ENCODE measurements at places on chromosomes 1 and 21.

GRCh38 chr1:99808391-99809115 lies 41.6 kb upstream of the AGL start:
- DNase-seq = no peak

DNA sequence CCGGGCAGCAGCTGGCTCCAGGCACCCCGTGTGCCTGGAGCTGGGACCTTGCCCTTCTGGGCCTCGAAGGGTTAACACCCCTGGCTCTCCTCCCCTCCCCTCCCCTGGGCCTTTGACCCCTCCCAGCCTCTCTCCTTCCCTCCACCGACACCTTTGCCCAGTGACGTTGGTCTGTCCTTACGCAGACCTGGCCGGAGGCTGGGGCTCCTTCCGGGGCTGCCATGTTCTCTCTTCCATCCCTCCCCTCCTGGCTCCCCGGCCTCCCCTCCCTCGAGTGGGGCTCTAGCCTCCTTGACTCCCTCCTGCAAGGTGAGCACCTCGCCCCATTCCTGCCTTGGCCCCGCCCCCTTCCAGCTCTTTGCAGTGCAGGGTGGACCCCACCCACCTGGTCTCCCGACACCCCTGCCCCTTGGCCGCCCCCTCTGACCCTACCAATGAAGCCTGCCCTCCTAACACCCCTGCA lies at the start of gene TMEM82:
Gene TMEM82, plus strand, starts transcription at position 161 of the 463 bp plus-strand sequence. Its CDS starts 61 bp downstream, at position 222.
- DNase-seq = no peak

- no peak for DNase-seq
Observed at GRCh38 chr1:37628026-37628556, 6.6 kb downstream of the RSPO1 start.

DNA sequence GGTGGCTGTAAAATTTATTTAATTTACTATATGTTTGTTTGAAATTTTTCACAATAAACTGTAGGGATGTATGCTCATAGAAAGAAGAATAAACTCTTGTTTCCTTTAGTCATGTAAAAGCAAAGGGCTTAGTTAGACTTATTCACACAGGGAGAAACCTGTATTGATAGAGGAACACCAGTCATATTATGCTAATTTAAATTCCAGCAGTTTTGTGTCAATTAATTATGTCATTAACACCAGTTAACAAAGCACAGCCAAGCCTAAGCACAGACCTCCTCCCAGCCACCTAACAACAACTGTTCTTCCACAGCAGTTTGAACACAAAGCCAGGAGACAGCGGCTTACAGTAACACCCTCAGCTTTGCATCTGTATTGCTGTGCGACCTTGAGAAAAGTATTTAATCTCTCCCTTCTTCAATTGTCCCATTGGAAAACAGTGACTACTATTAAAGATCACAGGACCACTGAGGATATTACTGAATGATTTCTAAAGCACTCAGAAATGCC lies 260.8 kb upstream of the RRP15 start:
- no peak for DNase-seq

- DNase-seq = no peak
Observed at GRCh38 chr1:2638466-2639115, 5.8 kb upstream of the MMEL1 start.

GRCh38 chr1:36100376-36100775 lies 11.7 kb downstream of the ADPRS start:
- no peak for DNase-seq

GRCh38 chr1:32728413-32729077 lies 26.0 kb upstream of the SYNC start:
- DNase-seq = no peak

DNA sequence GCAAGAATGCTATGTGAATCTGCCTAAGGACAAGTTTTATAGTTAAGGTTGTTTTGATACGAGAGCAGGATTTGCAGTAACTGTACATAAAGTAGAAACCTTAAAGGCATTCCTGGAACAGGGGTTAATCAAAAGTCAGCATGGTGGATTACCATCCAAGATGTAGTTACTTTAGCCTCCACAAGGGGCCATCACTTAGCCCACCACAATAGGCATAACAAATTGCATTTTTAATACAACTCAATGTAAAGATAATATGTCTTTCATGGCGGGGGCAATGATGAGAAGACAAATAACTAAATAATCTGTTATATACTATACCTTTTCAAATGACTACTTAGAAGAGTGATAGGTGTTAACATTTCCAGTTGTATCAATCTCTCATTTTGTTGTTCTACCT lies 611.2 kb upstream of the ADGRL4 start:
- DNase-seq = no peak

DNA sequence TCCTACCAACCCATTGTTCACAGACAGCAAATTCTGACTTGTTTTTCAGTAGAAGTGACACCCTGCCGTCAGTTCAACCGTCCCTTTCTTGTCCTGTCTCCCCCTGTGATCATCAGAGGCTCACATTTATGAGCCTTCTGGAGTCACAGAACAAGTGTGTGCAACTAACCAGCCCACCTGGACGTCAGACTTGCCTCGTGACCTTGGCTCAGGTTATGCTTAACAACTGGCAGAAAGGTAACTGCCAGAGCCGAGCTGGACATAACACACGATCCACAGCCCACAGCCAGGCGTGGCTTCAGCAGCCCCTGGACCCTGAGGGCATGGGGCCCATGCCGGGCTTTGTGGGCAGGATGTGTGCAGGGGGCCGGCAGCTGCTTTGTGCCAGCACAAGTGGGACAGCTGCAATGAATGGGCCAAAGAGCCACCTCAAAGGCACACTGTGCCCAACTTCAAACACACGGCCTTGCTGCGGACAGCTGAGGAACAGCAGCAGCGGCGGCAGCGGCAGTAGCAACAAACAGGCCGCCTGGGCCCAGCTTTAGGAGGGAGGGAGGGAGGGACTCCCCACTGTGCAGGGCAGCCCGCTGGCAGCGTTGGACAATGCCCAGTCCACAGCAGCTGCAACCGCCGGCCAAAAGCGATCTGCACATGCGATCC lies 103.9 kb downstream of the ZBTB18 start:
- DNase-seq = no peak

GRCh38 chr1:91784191-91784590 lies 101.8 kb downstream of the TGFBR3 start:
- DNase-seq = no peak

- DNase-seq = no peak
Observed at GRCh38 chr1:84037758-84038611, 39.1 kb upstream of the TTLL7 start.

DNA sequence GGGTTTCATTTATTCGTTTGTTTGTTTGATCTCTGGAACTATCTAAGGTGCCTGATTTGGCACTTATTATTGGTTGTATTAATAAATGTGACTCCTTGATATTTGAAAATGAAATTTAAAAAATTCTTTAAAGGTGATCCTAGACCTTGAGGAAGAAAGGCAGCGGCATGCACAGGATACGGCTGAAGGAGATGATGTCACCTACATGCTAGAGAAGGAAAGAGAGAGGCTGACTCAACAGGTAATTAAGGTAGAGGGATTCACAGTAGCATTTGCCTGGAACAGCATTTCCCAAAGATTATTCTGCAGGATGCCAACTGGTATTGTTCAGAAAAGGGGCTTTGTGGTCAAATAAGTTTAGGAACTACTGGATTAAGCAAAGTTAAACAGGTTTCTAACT lies 54.4 kb upstream of the WNT2B start:
- DNase-seq = no peak

DNA sequence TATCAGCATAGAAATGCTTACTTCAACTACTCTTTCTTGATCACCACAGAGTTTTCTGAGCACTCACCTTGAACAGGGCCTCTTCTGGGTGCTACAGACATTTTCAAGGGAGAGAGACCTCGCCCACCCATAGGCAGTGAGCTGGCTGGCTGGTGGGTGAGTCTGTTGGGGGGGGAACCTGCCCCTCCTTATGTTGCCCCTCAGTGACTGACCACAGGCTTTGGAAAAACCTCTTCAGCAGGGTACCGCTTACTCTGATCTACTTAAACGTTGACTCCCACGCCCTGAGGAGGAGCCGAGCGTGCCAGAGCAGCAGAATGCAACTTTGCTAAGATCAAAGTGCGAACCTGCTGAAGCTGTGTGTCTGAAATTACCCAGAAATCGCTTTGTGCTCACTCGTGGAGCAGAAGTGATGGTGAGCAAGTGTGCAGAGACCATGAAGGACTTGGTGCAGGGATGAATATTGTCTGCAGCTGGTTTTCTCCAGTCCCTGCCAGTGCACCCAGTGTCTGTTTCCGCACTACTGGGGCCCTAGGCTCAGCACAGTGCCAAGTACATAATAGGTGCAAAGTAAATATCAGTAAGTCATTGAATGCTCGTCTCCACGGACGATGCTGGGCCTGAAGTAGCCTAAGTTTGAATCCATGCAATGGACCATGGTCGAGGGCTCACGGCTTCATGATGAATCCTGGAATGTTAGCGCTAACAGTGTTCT lies 158.7 kb upstream of the IRF2BP2 start:
- no peak for DNase-seq

DNA sequence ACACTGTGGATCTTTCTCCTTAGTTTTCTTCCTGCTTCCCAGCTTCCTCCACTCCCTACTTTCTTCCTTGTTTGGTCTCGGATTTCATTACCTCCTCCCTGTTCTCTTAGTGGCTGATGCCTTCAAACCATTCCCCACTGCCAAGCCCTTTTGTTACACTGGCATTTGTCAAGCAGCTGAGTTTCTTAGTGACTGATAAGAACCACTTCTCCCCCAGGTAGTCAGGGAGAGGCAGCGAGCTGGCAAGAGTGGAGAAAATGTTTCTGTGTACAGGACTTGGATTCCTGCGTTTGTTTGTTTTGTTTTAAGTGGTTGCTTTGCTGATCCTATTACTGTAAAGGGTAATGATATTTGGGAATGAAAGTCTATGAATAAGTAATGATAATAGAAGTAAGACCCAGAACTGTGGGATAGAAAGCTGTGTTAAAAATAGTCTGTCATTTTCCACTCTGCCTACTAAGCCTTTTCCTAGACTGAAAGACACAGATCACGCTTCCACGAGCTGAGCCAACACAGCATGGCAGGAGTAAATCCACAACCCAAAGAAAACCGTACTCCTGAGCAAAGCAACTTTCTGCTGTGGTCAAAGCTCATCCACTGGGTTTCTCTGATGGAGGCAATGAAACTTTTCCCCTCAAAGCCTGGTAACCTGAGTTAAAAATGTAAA lies 10.1 kb upstream of the SERTAD4 start:
- no peak for DNase-seq

DNA sequence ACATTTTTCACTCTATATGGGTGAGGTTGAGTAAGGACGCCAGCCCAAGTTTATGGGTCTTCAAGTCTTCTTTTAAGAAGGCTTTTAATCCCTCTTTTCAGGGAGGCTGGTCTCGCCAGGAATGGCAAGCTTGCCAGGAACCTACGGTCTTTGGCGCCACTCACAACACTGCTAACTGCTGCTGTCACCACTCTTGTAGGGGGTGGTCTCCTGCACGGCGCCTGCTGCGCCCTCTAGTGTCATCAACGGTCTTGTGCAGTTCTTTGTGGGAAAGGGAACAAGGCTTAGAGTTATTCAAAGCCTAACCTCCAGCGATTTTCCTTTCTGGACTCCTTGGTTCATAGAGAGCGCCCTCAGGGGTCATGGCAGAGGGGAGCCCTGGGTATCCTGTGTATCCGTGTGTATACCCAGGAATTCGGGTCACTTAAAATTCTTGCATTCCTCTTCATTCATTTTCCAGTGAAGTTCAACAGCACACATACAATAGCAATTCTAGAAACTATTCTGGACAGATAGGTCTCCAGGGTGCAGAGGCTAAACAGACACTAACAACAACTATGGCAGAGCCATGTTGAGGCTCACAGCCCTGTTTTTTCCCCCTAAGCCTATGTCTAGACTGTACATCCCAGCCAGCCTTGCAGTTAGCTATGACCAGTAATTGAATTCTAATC lies 392.8 kb upstream of the CAMK1G start:
- no peak for DNase-seq

DNA sequence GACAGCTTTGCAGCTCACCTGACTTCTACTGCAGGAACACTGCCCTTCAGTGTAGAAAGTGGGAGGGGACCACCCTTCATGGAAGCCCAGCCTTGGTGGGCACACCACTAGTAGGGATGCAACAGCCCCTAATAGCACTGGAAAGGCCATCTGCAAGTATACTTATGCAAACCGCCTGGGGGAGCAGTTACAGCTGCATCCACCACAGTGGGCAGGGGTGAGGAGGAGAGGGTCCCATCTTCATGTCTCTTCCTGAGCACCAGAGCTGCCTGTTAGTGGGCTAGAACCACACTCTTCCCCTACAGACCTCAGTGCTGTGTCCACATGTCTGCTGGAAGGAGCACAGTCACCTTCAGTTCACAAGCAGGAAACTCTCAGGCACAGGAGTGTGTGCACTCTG lies 66.2 kb upstream of the LHX8 start:
- no peak for DNase-seq

DNA sequence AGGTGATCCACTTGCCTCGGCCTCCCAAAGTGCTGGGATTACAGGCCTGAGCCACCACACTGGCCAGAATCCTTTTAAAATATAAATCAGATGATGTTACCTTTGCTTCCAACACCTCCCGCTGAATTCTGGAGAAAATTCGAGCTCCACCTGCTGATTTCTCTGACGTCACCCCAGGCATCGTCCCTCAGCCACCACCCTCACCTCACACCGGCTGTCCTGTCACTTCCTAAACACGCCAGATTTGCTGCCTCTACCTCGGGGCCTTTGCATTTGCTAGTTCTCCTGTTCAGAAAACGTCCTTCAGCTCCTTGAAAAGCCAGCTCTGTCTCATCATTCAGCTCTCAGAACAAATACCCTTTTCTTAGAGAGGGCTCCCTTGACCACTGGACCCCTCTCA lies 57.9 kb downstream of the FBXO2 start:
- DNase-seq = no peak

DNA sequence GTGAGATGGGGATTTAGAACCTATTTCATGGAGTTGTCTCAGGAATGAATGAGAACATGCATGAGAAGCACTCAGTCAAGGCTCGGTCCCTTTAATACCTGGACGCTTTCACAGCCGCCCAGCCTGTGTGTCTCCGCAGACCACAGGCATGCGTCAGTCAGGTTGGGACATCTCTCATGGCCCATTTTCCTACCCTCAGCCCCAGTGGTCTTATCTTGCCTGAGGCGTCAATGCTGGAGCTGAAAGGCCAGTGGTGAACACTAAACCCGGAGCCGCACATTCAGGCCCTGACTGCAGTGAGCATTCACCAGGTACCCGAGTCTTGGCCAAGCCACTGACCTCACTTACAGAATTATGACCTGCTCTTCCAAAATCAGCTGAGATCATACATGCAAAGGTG lies 263.2 kb upstream of the RAB4A start:
- no peak for DNase-seq

Measured in stimulated activated CD4-positive, alpha-beta T cell treated with anti-CD3 and anti-CD28 coated beads, TNF-alpha, amount 100 ng/mL, for 1 hour (primary cell).